Sciatic nerve (tissue), 2 donors: ENCODE measurements at places on chromosomes 1 and 21.

DNA sequence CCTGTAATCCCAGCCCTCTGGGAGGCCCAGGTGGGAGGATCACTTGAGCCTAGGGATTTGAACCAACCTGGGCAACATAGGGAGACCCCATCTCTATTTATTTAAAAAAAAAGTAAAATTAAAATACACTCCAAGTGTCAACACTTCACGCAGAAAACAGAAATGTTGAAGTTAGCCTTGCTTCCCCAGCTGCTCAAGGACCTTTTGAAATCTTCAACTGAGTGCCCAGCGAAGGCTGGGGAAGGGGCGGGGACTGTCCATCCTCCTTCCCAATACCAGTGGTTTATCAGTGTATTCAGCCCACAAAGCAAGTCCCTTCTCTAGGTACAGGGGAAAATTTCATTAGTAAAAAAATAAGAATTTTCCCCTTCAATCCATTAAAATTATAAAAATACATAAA, 2.2 kb upstream of the DNAJC28 start:
- DNase-seq = no peak

DNA sequence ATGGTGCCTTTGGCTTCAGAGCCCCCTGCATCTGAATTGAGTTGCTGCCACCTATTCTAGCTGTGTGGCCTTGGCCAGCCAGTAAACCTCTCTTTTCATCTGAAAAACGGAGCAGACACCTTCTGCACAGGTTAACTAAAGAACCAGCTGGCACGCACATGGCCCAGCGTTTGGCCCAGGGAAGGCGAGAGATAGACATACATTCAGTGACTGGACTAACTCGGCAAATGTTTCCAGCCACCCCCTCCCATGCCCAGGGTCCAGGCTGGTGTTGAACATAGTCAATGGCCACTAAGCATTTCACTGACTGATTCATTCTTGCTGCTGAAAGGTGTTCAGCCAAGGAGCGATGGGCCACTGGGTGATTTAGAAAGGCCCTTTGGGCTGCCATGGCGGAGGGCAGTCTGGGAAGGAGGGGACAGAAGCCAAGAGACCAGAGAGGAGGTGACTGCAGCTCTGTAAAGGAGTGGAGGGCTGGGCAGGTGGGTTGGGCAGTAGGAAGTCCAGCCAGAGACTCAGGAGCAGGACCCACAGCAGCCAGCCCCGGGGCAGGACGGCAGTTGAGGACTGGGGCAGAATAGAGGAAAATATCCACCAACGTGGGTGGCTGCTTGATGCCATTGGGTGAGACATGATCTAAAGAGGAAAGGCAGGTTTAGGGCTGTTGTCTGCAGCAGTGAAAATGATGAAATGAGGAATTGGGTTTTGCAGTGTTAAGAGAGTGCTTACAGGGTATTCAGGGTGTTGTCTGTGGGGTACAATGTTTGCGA, 184.3 kb downstream of the HIVEP3 start:
- DNase-seq = no peak

DNA sequence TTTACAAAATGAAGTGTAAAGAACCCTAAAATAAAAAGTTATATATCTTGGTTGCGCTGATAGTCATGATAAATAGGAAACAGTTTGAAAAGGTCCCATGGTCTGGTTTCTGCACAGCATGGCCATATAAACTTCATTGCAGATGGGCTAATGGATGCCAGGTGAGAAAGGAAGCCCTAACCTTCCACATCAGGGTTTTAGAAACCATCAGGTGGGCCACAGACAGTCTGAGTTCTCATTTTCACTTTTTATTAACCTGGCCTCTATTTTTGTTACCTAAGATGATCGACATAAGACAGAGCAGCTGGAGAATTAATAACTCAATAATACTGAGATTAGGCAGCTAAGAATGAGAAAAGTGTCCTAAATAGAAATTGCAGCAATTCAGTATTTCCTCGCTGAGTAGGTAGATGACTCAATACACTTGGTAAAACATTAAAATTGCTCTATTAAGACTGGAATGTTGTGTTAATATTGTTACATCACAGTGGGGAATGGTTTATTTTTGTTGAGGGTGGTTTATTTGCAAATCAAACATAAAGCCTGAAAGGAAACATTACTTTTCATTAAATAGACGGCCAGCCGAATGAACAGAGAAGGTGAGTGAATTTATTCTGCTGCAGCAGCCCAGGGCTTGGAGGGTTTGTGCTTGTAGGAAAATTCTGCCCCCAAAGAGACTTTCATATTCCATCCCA, 21.1 kb downstream of the C1orf21 start:
- no peak for DNase-seq

- no peak for DNase-seq
Measured at GRCh38 chr1:212225871-212226302, 59.3 kb upstream of the PPP2R5A start.

- DNase-seq = peak; percentile 94
Measured at GRCh38 chr1:89804642-89805237, 16.1 kb upstream of the LRRC8D start.

GRCh38 chr1:89309828-89310227, 37.2 kb upstream of the GBP5 start:
- DNase-seq = no peak

DNA sequence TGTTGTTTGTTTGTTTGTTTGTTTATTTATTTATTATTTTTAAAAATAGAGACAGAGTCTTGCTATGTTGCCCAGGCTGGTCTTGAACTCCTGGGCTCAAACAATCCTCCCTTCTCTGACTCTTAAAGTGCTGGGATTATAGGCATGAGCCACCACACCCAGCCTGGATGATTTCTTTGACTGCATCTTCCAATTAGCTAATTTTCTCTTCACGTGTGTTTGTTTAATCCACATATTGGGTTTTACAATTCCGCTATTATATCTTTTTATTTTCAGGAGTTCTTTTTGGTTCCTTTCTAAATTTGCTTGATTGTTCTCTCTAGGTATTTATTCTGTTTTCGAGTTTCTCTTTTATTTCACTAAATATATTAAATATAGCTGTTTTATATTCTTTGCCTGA, 19.8 kb downstream of the SH3BGR start:
- DNase-seq = no peak

DNA sequence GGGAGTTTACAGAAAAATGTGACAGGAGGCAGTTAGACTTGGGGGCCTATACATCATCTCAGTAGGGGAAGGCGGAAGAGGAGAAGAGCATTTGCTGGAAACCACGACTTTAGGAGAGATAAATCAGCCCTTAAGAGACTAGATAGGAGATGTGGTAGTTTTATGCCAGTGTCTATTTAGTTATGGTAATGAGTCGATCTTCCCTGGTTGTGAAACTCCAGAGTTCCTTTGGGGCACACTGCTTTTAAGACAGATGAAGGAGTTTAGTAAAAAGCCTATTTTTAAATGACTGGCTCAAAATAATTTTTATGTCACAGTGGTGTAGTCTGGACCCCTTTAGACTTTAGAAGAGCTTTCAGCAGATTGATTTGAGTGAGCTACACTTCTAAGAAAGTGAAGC, 7.8 kb downstream of the PGM1 start:
- DNase-seq = no peak

DNA sequence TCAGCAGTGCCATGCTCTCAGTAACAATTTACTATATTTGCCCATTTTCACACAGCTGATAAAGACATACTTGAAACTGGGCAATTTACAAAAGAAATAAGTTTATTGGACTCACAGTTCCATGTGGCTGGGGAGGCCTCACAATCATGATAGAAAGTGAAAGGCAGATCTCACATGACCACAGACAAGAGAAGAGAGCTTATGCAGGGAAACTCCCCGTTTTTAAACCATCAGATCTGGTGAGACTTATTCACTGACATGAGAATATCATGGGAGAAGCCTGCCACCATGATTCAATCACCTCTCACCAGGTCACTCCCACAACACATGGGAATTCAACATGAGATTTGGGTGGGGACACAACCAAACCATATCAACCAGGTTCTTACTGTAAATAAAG, 112.1 kb upstream of the C1orf87 start:
- no peak for DNase-seq

- DNase-seq = no peak
Measured at GRCh38 chr1:176949033-176949662, 215.4 kb downstream of the ASTN1 start.

DNA sequence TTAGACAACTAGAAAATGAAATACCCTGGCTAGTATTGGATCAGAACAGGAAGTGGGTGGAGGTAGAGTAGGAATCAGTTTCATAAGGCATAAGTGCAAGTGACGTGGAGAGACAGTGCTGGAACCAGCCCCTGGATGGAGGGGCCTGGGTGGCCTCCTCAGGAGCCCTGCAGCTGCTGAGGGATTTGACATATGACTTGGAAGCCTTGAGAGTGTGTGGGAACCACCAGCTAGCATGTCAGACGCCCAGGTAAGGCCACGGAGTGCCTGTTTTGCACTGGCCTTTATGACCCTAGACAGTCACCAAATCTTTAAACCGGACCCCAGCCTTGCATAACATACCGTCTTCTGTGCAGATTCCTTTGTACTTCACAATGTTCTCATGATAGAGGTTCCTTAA, 94.4 kb downstream of the RAVER2 start:
- DNase-seq = no peak

DNA sequence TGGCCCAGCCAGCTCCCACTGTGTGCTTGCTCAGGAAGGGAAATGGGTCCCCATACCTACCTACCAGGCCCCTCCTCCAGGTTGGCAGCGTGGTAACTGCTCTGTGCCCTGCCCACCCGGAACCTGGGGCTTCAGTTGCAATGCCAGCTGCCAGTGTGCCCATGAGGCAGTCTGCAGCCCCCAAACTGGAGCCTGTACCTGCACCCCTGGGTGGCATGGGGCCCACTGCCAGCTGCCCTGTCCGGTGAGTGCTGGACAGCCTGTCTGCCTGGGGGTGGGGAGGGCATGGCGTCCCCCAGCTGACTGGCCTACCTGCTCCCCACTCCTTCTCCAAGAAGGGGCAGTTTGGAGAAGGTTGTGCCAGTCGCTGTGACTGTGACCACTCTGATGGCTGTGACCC, 10.8 kb upstream of the LRRC71 start:
- no peak for DNase-seq

GRCh38 chr1:116194568-116194967, 83.4 kb downstream of the MAB21L3 start:
- no peak for DNase-seq

DNA sequence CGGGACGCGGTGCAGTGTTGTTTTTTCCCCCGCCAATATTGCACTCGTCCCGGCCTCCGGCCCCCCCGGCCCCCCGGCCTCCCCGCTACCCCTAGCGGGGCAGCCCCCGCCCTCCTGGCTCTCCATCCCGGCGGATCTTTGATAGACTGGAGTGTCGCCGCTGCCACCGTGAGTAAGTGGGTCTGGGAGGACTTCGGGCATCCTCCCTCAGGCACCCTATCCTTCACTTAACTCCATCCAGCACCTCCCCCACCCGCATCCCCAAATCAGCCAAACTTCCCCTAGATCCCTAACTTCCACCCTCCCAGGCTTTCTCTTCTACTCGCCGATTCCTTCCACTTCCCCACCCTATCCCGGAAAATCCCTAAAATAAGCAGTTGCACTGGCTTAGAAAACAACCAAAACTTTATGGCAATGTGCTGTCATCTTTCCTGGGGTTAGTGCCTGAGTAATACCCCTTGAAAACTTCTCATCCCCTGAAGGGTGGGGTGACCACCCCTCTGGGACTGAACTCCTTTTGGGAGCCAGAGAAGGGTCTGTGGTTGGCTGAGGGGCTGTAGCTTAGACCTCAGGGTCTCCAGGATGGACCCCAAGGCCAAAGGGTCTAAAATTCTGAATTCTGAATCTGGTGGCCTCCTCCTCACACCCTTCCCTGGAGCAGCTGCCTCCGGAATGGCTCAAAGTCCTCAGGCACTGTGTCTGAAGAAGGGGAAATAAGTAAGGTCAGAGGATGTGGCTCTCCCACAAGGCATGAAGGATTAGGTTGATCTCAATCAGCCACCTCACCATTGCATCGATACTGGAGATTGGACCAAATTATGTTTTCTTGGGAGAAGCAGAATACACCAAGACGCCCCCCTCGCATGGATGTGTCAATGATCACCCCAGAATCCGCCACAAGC, 12.2 kb downstream of the THBS3 start:
- peak; percentile 71 for DNase-seq

DNA sequence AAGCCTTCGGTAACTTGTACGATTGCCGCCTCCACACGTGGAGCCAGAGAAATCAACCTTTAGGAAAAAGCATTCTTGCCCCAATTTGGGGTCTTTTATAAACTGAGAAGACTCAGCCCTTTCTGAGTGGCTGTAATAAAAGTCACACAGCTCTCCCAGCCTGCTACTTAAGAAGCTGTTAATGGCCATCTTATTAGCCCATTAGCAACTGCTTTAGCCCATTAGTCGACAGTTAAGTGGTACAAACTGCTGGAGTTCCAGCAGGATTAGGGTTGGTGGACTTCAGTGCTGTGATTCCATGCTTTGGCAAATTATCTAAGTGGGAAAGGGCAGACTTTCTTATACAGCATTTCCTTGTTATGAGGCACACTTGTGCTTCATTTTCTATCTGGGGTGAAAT, 461.3 kb downstream of the RPS6KC1 start:
- DNase-seq = no peak

DNA sequence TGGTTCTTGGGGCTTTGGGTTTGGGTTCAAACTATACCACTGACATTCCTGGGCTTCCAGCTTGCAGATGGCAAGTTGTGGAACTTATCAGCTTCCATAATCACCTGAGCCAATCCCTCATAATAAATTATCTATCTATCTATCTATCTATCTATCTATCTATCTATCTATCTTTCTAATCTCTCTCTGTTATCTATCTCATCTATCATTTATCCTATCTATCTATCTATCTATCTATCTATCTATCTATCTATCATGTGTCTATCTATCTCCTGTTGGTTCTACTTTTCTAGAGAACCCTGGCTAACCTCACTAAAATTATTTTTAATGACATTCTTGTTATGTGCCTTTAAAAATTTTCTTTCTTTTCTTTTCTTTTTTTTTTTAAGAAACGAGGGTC, 35.8 kb upstream of the AKT3 start:
- DNase-seq = no peak

DNA sequence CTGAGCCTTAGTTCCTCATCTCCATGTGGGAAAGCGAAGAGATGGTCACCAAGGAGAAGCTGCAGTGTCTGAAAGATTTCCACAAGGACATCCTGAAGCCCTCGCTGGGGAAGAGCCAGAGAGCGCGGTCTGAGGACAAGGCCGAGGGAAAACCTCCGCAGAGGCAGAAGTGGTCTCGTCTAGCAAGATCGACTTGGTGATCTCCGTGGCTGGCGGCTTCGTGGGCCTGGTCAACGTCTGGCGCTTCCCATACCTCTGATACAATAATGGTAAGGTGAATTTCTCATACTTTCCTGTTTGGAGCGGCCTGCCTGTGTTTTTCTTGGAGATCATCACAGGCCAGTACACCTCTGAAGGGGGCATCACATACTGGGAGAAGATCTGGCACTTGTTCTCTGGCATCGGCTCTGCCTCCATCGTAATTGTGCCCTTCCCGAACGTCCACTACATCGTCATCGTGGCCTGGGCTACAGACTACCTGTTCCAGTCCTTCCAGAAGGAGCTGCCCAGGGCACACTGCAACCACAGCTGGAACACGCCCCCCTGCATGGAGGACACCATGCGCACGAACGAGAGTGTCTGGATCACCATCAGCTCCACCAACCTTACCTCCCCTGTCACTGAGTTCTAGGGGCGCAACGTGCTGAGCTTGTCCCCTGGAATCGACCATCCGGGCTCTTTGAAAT, 841.1 kb upstream of the TMPRSS15 start:
- no peak for DNase-seq

- DNase-seq = no peak
Measured at GRCh38 chr1:9746651-9747050, 77.1 kb downstream of the CLSTN1 start.

GRCh38 chr1:109027841-109028240, 14.1 kb downstream of the WDR47 start:
- DNase-seq = no peak
